Mammary epithelial cell (primary cell): ENCODE measurements at places on chromosomes 12 and 14. TPM values are rescaled to one million over a fixed set of nuclear protein-coding genes. Genes with fewer than 3 reads are reported as not detected.
A peak's percentile ranks its signal among the peaks of the same experiment; 100 is the strongest.

SLC5A8 gene
- 0.01 TPM for polyA plus RNA-seq

RIMBP2 gene
- not detected for polyA plus RNA-seq

LYSET gene
- 8.2 TPM for polyA plus RNA-seq

FAM222A gene
- polyA plus RNA-seq, result 0.71 TPM

LRRK2 gene
- polyA plus RNA-seq, result 0.42 TPM

IGF1 gene
- not detected for polyA plus RNA-seq

EIF2S3B gene
- 1.5 TPM for polyA plus RNA-seq

PMEL gene
- 1.4 TPM for polyA plus RNA-seq

HSPB8 gene
- polyA plus RNA-seq, result not detected

SPIC gene
- polyA plus RNA-seq, result not detected

PLA2G1B gene
- not detected for polyA plus RNA-seq

SLC8A3 gene
- 0.40 TPM for polyA plus RNA-seq

SLC17A8 gene
- polyA plus RNA-seq, result not detected

MEG3 gene
- 20.8 TPM for polyA plus RNA-seq

DNA sequence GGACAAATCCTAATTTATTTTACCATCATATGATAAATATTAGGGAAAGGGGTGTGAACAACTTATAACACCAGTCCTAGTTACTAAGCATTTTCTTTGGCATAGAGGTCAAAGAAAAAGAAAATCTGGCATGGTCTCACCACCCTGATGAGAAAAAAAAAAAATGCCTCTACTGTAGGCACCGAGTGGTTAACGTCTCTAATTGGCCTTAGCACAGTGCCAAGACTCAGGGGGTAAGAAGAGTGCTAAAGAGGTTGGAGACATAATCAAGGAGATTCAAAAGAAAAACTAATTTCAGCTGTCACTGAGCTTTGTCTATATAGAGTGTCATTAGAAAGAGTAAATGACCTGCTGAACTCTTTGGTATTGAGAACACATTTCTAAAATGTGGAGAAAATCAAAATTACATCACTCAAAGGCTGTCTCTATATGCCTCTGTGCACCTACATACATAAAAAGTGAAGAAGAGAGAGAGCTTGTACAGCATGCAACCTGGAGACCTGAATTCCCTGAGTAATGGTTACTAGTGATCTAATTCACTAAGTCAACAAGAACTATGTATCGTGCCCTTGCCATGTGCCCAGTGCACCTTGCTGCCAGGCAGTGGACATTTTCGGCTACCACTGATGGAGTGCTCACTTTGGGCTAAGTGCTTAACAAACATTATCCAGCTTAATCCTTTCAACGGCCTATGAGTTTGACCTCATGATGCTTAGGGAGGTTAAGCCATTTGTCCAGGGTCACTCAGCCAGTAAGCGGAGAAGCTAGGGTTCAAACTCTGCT lies 113.8 kb upstream of the G2E3 start:
- no peak for DNase-seq

GRCh38 chr12:6367969-6368892 lies 7.1 kb downstream of the SCNN1A start:
- DNase-seq, result no peak

DNA sequence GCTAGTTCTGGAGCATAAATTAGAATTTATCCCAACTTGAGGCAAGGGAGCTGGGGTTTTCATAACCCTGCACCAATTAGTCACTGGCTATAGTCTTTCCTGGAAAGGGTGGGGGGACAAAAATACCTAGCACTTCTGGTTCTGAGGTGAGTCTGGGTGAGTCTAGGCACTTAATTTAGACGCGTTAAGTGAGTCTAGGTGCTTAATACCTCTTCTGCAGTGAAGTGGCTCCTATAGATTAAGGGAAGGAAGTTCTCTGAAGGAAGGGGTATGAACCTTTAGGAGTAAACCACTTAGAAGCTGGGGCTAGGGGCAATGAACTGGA lies 251.7 kb downstream of the EFCAB11 start:
- DNase-seq, result no peak

- no peak for DNase-seq
These were observed 179.0 kb downstream of the LRFN5 start for GRCh38 chr14:41785696-41786095.

- DNase-seq, result no peak
These were observed 114.0 kb upstream of the KRAS start for GRCh38 chr12:25364529-25365339.

DNA sequence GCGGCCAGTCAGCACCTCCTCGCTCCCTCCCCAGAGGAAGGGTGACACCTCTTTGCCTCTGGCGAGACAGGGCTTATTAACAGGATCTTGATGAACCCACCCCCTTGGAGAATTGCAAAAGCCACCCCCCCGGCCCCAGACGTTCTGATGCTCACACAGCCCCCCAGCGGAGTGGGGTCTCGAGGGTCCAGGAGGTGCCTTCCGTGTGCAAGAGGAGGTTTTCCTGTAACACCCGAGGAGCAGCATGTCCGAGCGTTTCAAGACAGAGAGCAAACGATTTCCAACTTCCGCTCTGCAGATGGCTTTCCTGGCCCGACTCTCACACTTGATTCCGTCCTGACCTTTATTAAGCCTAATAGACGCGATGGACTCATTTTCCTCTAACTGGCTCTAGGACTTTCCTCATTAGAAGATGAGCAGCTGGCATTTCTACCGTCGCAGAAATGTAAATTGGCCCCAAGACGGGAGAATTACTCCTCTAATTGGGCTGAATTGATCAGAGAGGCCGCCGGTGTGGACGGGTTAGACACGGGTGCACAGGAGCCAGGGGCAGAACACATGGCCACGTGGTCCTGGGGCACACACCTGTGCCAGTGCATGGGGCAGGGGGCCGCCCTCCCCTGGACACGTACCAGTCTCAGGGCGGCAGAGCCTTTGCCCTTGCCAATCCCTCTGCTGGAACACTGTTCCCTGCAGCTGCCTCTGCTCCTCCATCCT lies 84.4 kb downstream of the NOC4L start:
- DNase-seq, result no peak

GRCh38 chr14:83163016-83163415 lies 1629.4 kb upstream of the SEL1L start:
- no peak for DNase-seq

- no peak for DNase-seq
These were observed 15.3 kb downstream of the NYNRIN start for GRCh38 chr14:24414077-24414476.

- DNase-seq, result no peak
These were observed 3.6 kb upstream of the WSB2 start for GRCh38 chr12:118064608-118065007.

DNA sequence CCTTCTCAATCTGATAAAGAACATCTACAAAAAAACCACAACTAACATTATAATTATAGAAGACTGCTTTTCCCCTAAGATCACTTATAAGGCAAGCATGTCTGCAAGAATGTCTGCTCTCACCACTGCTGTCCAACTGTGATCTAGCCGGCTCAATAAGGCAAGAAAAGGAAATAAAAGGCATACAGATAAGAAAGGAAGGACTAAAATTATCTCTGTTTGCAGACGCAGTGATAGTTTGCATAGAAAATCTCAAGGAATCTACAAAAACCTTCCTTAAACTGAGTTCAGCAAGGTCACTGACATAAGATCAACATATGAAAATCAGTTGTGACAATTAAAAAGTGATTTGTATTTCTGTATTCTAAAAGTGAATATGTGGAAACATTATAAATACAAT lies 138.0 kb upstream of the EGLN3 start:
- no peak for DNase-seq

GRCh38 chr12:57766464-57767304 lies at the start of gene CYP27B1:
Gene CYP27B1 (minus strand): TSS chr12:57767078. CDS start chr12:57767041, 37 bp downstream.
- peak; percentile 57 for DNase-seq

GRCh38 chr12:46266869-46267574 lies 1.8 kb downstream of the SLC38A1 start:
- peak; percentile 51 for DNase-seq

GRCh38 chr12:64810831-64811230 lies 13.6 kb upstream of the TBC1D30 start:
- no peak for DNase-seq

- DNase-seq, result no peak
These were observed at the start of gene RHOF for GRCh38 chr12:121793440-121793837. Gene RHOF (minus strand): TSS chr12:121793688. CDS start chr12:121793633, 55 bp downstream.

GRCh38 chr14:35989736-35990135 lies 163.6 kb downstream of the BRMS1L start:
- no peak for DNase-seq

DNA sequence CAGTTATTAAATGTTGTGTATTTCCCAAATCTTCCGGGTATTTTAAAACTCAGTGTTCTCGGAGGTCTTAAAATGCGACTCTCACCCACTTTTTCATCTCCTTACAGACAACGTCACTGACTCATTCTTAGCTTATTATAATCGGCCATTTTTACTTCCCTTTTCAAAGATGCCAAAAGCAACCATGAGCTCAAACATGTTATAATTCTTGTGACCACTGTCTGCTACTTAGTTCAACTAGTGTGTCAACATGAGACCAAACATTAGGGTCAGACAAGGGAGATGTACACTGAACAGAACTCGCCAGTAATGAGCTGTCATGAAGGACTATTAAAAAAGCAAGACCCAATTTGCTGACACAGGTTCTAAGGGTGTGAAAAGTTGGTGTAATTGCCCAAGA lies 4.2 kb upstream of the GRIP1 start:
- no peak for DNase-seq

GRCh38 chr14:54653712-54654469 lies 87.0 kb downstream of the SAMD4A start:
- DNase-seq, result peak; percentile 55

DNA sequence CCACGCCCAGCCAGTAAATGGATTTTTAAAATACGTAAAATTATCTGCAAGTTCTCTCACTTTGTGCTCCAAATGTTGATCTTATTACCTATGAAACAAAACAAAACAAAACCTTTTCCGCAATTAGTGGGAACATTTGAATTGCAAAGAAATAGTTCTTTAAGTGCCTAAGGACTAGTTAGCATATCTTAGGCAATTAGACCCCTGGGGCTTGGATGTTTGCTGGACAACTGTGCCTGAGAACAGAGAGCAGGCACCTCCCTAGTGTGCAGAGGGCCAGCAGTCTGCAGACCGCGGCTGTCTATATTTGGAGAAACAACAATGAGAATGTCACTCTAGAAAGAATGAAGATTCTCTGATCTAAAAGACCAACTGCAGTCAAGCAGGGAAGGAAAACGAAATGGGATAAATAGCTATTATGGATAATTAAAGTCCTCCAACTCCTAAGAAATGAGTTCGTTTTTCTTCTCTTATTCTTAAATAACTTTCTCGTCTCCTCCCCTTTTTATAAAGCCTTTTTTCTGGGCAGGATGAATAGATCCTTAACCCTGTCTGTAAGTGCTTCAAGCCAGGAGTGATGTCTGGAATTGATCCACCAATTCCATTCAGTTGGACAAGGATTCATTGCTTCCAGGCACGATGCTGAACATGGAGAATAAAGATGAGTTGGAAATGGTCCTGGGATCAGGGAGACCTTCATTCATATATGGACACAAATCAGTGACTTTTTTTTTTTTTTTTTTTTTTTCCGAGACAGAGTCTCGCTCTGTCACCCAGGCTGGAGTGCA lies 16.2 kb downstream of the SLC17A8 start:
- DNase-seq, result no peak

- no peak for DNase-seq
These were observed 88.3 kb downstream of the NPAS3 start for GRCh38 chr14:33026850-33027430.

GRCh38 chr14:43539210-43539609 lies 967.9 kb downstream of the FSCB start:
- no peak for DNase-seq

DNA sequence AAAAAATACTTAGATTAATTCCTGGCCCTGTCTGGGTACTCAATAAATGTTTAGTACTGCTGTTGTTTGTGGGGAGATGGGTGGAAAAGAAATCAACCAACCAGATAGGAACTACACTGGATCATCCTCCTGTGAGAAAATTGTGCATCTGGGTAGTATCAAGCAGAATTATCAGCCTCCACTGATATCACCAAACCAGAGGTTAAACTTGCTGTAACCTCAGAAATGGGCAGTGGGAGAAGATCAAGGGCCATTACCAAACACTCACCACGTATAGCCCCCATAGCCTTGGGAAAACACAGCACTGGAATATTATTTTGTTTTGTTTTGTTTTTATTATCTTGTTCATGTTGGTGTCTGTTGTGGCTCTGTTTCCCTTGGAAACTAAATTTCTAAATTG lies 19.7 kb downstream of the VEZT start:
- no peak for DNase-seq

GRCh38 chr12:89225808-89226411 lies 126.4 kb downstream of the DUSP6 start:
- peak; percentile 99 for DNase-seq

DNA sequence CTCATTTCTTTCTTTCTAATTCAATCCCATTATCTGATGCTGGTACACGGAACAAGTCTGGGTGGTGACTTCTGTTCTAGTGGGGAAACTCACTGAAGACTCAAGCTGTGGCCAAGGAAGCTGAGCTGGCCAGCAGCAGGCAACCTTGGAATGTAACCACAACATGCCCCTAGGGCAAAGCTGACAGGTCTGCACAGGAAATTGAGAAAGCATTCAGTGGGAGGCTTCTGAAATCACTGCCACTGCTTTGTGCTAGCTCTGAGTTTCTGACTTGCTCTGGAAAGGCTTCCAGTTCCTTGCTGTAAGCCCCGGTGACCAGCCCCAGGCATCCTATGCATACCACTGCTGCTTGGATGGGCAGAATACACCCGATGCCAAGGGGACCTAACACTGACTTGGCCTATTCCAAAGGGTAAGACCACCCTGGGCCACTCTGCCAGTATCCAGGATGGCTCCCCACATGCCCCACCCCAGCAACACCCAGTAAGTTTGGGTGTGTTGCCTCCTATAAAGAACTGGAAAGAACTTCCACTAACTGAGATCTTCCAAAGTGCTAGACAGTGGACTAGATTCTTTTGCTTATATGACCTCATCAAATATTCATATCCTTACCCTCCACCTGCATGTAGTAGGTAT lies 84.5 kb upstream of the CDKN3 start:
- DNase-seq, result peak; percentile 99
